Occipital lobe (tissue), 3 donors: ENCODE measurements at places on chromosomes 5 and 9. TPM values are rescaled to one million over a fixed set of nuclear protein-coding genes. Genes with fewer than 3 reads are reported as not detected.

The SQSTM1 gene
- 53.5 TPM for total RNA-seq

The RANBP17 gene
- 212 TPM for total RNA-seq

The TEK gene
- 8.0 TPM for total RNA-seq

The IRF1 gene
- total RNA-seq = 2.0 TPM
